Nephron progenitor cell (in vitro differentiated cells): ENCODE measurements at places on chromosomes 2 and 18.

DNA sequence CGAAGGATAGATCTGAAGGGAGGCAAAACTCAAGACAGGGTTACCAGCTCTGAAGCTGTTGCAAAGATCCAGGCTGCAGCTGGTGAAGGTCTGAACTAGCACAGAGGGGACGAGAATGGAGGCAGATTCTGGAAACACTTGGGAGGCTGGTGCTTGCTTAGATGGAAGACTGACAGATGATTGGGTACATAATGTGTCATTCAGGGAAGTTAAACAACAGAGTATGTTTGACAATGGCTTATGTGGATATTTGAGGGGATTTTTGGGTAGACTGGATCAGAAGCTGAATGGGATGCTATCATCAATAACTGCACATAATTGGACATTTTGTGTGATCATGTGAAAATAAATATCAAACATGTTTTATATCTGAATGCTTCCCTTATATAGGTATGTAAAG lies 2.3 kb upstream of the ZNF396 start:
- no peak for DNase-seq

DNA sequence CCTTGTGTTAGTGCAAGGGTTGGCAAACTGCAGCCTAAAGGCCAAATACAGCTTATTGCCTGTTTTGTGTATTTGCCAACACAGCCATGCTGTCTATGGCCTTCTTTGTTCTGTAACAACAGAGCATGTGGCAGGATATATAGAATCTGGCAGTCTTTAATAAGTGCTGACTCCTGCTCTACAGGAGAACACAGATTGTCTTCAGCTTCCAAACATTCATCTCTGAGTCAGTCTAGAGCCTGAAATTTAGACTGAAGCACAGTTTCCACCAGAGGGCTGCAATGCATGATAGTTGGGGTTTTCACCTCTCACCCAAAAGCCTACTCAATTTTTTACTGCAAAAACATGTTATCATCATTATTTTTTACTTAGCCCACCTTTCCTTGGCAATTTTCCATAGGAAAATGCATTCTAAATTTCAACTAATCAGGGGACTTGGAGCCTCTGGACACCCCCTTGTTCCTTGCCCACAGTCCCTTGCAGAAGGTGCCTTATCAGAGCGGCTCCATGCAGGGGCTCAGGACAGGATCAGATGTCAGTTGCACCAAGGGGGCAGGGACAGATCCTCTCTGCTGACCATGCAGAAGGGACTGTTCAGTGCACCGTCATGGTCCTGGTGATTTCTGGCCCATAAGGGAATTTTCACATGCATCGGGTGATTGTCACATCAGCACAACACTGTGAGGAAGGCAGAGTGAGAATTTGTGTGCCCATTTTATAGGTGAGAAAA lies 12.4 kb downstream of the IL37 start:
- DNase-seq = no peak

GRCh38 chr18:60050821-60051220 lies 151.0 kb downstream of the PMAIP1 start:
- no peak for DNase-seq

GRCh38 chr2:232006253-232006652 lies 44.7 kb downstream of the DIS3L2 start:
- no peak for DNase-seq

GRCh38 chr2:168234407-168235085 lies 12.8 kb downstream of the STK39 start:
- no peak for DNase-seq

- no peak for DNase-seq
Measured at GRCh38 chr2:11798701-11799435, 52.4 kb downstream of the LPIN1 start.

GRCh38 chr2:231894566-231895380 lies 31.4 kb downstream of the NPPC start:
- no peak for DNase-seq

- no peak for DNase-seq
Measured at GRCh38 chr2:128732976-128733431, 414.3 kb upstream of the HS6ST1 start.

DNA sequence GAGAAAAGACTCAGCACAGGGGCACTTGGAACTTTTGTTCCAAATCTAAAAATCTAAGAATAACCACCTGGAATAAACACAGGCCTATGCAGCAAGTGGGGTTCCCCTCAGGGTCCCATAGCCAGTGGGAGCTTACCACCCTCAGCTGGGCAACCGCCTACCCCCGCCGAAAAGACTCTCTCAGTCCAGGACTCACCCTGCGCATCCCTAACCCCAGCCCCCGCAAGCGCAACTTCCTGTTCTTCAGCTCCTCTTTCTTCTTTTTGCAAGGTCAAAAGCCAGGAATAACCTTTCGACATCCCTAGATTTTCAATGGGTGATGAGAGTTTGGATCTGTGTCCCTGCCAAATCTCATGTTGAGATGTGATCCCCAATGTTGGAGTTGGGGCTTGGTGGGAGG lies 13.6 kb downstream of the CNDP1 start:
- DNase-seq = no peak

DNA sequence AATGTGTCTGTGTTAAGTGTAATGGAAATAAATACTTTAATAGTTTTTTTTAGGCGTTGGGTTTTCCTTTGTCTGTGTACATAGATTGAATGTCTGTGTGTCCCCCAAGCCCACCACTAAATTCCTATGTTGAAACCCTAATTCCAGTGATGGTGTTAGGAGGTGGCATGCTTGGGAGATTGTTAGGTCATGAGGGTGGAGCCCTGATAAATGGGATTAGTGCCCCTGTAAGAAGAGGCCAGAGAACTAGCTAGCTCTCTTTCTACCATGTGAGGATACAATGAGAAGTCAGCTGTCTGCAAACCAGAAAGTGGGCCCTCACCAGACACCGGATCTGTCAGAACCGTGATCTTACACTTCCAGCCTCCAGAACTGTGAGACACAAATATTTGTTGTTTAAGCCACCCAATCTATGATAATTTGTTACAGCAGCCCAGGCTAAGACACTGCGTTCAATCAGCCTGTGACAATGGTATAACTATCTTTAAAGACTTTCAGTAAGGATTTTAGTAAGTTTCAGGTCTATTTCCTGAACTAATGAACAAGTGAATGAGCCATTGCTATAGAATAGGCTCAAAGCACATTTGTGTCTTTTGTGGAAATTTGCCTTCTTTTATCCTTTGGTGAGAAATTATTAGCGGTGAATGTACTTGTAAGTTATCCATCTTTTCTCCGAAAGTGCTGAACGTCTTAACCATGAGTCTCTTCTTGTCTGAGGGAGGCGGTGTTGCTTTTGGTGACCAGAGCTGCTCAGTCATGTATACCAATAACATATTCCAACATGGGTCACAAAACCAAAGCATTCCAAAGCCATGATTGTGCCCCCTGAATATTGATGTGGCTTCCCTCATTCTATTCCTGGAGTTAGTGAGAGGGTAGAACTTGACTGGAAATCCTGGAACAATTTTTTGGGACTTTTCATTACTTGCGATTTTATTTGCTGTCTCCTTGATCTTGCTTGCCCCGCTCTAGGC lies 29.6 kb upstream of the IL1R1 start:
- no peak for DNase-seq

- no peak for DNase-seq
Measured at GRCh38 chr2:70941186-70941585, 5.5 kb downstream of the ATP6V1B1 start.

DNA sequence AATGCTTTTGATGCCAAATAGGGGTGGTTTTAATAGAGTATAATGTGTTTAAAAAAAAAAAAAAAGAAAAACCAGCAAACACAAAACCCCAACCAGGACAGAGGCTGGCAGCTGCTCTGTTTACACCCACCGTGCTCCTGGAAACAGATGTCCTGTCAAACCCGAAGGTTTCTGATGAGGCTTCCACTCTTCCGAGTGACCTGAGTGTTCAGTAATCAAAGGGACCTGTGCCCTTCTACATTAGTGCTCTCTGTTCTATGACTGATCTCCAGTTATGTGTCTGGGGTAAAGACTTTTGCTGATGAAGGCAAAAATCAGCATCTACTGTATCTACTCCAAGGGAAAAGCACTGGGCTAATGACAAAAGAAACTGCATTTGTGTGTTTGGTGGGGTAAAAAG lies 3.5 kb upstream of the KLHL29 start:
- no peak for DNase-seq

DNA sequence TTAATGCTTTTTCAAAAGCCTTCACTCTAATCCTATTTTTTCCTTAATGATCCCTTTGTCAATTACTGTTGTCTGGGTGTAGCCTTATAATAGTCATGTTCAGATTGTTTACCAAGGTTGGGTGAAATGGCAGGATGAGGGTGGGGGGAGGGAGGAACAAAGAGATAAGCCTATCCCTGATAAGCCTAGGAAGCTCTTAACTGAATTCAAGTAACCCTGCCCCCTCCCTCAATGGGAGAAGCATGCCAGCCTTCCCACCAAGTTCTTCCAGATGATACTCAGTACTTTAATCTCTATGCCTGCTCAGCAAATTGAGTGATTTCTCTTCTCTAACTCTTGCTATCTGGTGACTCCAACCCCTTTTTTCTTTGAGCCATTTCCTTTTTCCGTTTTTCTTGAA lies 180.3 kb upstream of the ETAA1 start:
- DNase-seq = no peak

GRCh38 chr2:55879976-55880375 lies 43.6 kb downstream of the EFEMP1 start:
- no peak for DNase-seq
